ENCODE measurements at places on chromosomes 12 and 14.

- DNase-seq, result no peak
These were observed 100.9 kb downstream of the NCOR2 start for GRCh38 chr12:124466216-124467128.

DNA sequence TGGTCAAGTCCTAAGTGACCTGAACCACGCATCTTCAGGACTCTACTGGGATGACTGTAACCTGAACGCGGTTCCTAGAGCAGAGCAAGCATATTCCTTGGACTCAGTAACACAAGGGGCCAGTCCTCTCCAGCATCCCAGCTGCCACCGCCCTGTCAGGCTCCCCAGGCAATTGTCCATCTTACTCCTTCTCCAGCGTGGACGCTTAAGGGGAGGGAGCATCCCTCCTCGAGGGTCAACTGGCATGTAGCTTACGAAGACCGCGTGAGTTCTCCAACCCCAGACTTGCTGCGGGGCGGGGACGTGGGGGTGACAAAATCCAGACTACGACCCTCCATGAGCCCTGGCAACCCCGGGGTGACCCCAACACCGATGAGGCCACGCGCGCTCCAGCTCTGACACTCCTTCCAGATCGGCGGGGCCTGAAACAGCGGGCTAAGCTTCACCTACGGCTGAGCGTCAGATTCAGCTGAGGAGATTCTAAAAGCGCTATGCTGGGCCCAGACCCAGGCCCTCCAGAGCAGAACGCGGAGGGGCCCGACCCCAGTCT, 846 bp upstream of the MTHFD1 start:
- DNase-seq, result no peak

DNA sequence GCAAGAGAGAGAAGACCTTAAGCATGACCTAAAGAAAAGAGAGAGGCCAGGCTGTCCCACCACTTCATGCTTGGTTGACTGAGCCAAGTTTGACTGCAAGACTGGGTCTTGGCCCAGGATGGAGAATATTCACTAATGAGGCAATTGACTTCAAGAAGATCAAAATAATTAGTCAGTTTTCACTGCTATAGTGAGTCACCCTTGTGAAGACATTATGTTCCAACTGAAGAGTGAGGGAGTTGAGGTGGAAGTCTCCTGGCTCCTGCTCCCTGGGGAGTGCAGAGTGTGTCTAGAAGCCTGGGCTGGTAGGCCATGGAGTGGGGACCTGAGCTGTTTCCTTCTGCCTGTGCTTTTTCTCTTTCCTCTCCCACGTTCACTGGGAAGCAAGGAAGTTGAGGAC, 117.6 kb downstream of the CACNA1C start:
- no peak for DNase-seq

DNA sequence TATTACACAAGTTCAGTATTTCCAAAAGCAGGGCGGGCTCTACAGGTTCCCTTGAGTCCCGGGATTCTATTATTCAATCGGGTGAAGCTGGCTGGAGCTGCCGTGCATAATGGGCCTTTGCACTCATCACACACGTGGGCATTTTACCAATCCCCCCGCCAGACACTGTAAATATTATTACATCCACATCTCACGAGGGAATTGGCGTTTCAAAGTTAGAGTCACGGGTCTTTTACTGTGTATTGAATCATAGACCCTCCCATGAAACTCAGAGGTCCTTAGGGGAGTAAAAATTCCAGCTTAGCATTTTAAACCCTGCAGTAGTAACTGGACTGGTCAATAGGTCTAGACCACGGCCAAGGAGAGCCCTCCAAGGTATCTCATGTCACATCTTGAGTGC, 70.3 kb downstream of the MAP1LC3B2 start:
- DNase-seq, result no peak

DNA sequence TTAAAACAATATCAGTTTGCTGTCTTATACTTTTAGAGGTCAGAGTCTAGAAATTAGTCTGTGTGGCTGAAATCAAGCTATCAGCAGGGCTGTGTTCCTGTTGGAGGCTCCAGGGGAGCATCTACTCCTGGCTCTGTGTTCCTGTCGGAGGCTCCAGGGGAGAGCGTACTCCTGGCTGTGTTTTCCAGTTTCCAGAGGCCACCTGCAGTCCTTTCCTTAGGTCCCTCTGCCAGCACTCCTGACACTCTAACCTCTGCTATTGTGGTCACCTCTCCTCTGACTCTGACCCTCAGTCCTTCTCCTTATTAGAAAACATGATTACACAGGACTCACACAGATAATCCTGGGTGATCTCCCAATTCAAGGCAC, 1140.7 kb upstream of the TMEM132C start:
- no peak for DNase-seq

DNA sequence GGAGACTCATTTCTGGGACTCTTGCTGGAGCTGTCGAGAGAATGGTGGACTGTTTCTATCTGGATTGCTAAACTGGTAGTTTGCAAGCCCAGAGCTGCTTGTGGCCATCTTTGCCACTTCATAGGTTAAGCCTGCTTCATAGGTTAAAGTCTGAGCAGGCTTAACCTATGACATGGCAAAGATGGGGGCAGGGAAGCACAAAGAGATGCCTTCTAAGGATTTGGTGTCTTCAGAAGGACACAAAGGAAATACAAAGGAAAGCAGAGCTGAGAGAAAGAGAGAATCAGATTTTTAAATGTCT, 78.4 kb upstream of the MAX start:
- no peak for DNase-seq

GRCh38 chr14:76808011-76808410, 4.7 kb downstream of the ANGEL1 start:
- no peak for DNase-seq

DNA sequence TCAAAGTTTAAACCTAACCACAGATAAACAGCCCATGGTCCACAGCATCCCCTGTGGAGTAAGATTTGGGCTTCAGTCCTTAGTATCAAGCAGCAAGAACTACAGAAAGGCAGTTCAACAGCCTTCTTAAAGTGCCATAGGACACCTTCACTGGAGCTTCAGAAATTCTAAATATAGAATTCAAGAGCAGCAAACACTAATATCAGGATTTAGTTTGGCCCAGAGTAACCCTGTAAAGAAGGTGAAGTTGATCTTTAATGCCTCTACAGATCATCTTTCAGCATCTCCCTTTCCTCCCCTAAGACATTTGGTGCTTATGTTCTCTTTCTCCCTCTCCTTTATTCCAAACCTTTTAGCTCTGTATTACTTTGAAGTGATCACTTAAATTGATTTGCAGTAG, 59.5 kb upstream of the ARHGAP5 start:
- no peak for DNase-seq

- DNase-seq, result no peak
These were observed 48.3 kb downstream of the RFX4 start for GRCh38 chr12:106631150-106631549.

- no peak for DNase-seq
These were observed 5.4 kb upstream of the KIF26A start for GRCh38 chr14:104132981-104133380.

DNA sequence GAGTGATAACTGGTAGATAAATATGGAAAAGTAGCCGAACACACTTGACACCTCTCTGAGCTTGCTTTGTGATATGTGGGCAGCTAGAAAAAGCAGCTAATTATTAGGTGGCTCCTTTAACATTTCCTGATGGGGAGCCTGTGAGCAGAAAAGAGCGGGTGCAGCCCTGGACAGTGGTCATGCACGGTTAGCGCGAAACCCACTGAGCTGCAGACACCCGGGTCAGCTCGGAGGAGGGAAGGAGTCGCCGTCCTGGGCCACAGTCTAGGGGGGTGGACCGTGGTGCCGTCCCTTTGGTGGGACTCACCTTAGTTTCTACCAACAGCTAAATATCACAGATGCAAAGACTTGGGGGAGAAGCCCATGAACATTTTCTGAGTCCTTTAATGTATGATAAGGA, 6.6 kb downstream of the COA8 start:
- DNase-seq, result no peak

GRCh38 chr12:42698213-42698612, 108.7 kb upstream of the PRICKLE1 start:
- DNase-seq, result no peak

GRCh38 chr14:50560931-50561285, 963 bp downstream of the ATL1 start:
- DNase-seq, result peak; percentile 59

DNA sequence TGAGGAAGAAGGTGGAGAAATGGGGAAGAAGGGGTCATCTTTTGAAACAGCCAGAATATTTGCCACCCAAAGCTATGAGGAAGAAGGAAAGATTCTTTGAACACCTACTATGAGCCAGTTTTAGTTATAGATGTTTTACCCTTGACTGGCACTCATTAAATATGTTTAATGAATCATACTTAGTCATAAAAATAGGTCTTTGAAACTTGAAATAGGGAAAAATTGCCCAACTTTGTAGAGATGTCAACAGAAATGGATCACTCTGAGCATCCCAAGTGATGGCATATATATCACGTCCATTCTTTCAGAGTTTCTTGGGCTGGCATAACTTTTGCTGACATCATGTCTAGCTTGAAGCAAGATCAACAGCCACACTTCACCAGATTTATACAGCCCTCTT, 263.5 kb downstream of the RPAP3 start:
- DNase-seq, result no peak

GRCh38 chr14:73255693-73256225, 18.5 kb downstream of the PAPLN start:
- no peak for DNase-seq

DNA sequence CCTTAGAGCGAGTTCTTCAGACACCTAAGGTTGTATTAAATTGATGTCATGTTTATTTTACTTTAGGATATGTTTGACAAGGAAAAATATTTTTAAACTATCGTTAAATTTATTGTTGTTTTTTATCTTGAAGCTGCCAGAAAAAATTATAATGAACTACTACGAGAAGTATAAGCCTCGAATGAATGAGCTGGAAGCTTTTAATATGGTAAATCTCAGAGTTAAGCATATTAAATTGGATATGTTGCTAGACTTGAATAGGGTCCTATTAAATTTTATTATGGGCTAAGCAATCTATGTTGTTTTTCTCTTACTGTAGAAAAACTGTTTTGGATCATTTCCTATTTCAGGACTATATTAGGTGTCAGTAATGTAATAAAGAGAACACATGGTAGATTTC, 118.2 kb downstream of the METTL25 start:
- DNase-seq, result no peak

- no peak for DNase-seq
These were observed 26.5 kb upstream of the POC1B start for GRCh38 chr12:89552376-89552775.

GRCh38 chr12:67697967-67698366, 49.4 kb downstream of the DYRK2 start:
- DNase-seq, result no peak

DNA sequence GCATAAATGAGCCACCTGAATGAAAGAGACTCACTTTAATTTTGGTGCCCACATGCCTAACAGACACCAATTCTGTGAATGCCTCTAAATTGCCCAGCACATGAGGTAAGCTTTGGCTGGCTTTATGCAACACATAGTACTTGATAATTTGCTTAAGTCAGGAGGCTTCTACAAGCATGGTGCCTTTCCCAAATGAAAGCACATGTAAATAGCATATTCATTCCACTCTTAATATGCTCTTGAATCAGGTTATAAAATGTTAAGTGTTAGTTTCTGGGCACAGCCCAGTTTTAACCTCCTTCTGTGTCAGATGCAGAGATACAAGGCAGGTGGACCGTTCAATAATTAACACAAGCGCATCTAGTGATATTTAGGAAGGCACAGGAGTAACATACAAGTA, 15.6 kb downstream of the TMCC3 start:
- no peak for DNase-seq

DNA sequence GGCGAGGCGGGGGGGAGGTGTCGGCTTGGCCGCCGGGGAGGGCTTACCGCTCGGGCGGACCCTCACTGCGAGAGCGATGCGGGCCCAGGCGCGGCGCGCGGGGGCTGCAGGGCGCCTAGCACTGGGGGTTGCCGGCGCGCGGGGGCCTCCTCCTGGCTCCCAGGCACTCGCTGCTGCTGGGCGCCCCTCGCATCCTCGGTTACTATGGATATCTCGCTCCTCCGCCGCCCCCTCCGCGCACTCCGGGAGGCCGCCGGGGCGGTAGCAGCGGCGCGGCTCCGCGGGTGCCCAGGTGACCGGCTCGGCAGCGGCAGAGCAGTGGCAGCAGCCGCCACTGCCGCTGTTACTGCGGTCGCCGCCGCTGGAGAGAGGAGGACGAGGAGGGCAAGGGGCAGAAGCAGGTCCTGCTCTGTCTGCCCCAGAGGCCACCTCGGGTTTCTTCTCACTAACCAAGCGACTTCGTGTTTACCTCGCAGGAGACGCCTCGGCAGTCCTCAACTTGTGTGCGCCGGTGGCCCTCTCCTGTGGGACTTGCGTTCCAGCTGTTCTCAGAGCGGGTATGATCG, 250.1 kb downstream of the APAF1 start:
- DNase-seq, result peak; percentile 8

- DNase-seq, result no peak
These were observed 179.9 kb downstream of the PTPN11 start for GRCh38 chr12:112598626-112599025.

DNA sequence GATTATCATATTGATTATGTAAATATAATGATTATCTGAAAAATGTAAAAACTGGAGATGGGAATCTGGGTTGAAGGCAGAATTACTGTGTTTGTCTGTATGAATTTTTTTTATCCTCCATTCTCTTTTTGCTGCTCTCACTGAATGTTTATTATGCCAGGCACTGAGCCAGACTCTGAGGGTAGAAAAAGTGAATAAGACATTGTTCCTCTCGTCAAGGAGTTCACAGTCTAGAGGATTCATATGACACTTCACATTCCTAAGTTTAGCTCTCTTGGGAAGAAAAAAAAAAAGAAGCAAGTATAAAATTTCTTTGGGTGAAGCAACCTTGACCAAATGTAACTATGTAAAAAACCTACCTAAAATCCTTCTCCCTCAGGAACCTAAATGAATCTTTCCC, 120.9 kb upstream of the LMO3 start:
- no peak for DNase-seq

GRCh38 chr14:23030936-23031335, 3.8 kb downstream of the PSMB5 start:
- DNase-seq, result no peak
